ENCODE measurements at places on chromosomes 2 and 18.

GRCh38 chr2:85437488-85438200, 19.1 kb downstream of the SH2D6 start:
- DNase-seq, result peak; percentile 82

DNA sequence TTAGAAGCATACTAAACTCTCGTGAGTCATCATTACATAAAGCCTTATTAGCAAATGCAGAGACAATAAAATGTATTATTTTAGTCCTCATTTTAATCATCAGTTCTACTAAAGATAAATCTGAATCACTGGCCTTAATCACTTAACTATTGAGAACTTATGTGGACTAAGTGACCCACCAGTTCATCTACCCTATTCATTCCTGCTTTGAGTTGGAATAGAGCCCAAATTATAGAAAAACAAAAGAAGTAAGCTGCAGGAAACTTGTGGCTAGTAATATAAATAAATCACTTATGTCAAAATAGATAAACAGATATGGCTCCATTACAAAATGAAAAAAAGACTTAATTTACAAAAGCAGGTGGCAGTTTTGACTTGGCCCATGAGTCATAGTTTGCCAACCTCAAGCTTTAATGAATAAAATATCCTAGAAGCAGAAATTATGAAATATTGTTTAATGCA, 851.8 kb upstream of the CRIM1 start:
- DNase-seq, result no peak

DNA sequence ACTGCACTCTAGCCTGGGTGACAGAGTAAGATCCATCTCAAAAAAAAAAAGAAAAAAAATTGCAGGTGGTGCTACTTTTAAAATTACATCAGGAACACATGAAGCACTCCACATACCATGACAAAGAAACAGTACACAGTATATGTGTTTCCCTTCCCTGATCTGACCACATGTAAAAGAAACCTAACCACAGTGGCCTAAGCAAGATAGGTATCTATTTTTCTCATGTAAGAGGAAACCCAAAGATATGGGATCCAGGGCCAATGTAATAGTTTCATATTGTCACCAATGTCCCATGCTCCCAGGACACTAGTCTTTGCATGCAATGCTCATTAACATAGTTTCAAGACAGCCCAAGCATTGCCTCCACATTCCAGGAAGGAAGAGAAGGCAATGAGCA, 99.9 kb downstream of the DYM start:
- DNase-seq, result no peak

GRCh38 chr2:16408331-16409005, 257.2 kb downstream of the CYRIA start:
- no peak for DNase-seq

GRCh38 chr2:28654663-28655320, 96.8 kb upstream of the PPP1CB start:
- DNase-seq, result no peak

- DNase-seq, result no peak
These were observed 76.2 kb downstream of the FAM168B start for GRCh38 chr2:131016826-131017741.

DNA sequence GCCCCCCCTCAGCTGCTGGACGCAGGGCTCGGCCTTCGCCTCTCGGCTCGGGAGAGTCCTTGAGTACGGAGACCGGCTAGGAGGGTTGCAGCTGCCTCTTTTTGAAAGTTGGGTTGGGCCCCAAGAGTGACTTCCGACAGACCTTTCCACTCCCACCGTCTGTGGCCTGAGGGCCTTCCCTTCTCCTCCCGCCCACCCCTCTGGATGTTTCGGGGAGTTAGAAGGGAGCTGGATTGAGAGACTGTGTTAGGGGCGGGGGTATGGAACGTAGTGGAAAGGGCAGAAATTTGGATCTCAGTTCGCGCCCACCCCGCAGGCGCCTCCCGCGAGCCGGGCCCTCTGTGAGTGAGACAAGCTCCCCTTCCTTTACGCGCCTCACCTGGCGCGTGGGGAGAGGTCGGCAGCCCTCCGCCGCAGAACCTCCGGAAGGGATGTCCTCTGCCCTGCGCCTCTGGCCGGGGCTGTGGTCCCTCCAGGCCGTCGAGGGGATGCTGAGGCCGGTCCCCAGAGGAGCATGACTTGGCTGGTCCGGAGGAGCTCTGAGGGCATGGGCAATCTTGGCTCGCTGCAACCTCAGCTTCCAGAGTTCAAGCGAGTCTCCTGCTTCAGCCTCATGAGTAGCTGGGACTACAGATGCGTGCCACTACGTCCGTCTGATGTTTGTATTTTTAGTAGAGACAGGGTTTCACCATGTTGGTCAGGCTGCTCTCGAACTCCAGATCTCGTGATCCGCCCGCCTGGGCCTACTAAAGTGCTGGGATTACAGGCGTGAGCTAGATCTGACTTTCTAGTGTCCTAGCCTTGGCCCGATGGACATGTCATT, 15.9 kb downstream of the C2orf74 start:
- DNase-seq, result no peak

DNA sequence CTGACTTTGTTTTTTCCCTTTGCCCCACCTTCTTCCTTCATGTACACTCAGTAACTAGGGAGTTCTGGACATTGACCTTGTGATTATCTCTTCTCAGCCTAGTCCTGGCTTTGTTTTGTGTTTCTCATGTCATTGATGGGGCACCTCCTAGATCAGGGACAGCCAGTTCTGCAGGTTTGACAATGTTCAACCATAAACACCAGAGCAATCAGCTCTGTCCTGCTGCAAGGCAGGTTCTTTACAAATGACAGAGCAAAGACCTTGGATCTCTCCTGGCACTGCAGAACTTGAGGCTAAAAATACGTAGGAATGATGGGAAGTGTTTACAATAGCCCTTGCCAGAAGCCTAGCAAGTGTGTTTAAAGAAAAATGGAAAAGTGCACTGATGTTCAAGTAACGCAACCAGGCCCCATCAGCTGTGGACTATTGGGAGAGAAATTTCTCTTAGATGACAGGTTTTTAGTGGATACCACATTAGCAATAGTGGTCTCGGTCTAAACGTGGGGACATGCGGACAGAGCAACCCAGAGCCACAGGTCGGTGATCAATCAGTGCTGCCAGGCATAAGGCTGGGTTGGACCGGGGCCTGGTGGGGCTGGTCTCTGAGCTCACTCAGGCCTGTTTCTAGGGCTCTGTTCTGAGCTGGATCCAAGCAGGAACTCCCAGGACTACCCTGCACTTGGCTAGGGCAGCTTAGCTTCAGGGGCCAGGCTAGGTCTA, 76.8 kb downstream of the SOWAHC start:
- no peak for DNase-seq

- DNase-seq, result no peak
These were observed 169.2 kb downstream of the LNPK start for GRCh38 chr2:175832866-175833265.

DNA sequence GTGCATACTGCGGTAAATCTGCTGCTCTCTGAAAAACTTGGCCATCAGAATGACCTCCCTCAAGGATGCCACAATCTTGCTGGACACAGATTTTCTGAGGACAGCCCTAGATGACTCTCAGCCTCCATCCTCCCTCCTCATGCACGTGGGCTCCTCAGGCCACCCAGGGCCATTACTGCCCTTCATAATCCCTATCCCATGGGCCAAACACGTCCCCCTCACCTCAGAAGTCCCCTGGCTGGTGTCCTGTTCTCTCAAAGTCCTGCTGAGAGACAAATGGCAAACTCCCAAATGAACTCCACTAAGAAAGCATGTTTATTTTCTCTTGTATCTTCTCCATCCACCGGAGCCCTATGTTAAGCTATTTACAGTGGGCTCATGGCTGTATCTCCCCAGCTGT, 125.7 kb downstream of the MRO start:
- no peak for DNase-seq
